NCI-H2107 (cell line): ENCODE measurements at places on chromosomes 2 and 18.

GRCh38 chr18:31658670-31659575 lies 25.5 kb downstream of the B4GALT6 start:
- no peak for DNase-seq

DNA sequence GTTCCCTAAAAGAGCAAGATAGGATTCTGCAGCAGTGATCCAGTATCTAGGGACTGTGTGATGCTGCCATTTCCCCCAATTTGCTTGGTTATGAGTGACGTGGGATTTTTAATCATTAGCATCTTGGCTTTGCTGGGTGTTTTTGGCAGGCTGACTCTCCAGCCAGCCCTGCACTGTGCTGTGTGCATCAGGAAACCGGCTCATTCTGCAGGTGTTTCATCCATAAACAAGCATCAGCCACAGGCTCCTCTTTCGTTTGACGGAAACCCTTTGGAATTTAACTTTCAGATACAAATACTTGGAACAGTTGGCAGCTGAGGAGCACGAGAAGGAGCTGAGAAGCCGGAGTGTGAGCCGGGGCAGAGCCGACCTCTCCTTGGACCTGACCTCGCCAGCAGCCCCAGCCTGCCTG lies 135.9 kb downstream of the TPGS2 start:
- no peak for DNase-seq

GRCh38 chr2:20972110-20972509 lies 71.8 kb downstream of the APOB start:
- DNase-seq, result no peak

GRCh38 chr2:112835061-112835501 lies 1.5 kb downstream of the IL1B start:
- DNase-seq, result no peak

GRCh38 chr2:38092196-38092902 lies 16.4 kb upstream of the CYP1B1 start:
- no peak for DNase-seq

DNA sequence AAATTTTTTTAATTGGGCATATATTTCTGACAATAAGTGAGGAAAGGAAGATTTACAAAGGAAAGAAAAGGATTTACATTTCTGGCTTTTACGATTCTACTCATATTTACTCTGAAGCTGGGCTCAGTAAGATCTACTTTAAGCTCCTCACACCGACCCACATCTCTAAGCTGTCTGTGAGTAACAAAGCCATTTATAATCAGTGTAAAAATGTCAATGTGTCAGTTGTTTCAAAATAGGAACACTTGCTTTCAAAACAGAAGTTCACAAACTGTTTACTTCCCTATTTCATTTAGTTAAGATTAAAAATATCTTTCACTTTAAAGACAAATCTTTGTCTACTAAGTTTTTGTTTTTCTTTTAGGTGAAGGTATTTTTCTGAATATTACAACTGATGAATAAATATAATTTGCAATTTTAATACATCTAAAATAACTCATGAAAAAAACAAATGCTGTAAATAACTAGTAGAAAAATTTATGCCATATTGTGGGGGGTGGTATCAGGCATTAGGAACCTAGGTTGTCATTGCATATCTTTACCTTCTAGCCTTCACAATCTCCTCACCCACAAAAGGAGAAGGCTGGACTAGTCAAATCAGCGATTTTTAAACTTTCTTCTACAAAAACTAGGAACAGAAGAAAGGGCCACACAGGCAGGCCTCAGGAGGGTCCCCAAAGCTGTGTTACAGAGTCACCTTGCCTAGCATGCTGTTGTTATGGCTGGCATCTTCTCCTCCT lies 64.5 kb downstream of the TMEM131 start:
- DNase-seq, result no peak

DNA sequence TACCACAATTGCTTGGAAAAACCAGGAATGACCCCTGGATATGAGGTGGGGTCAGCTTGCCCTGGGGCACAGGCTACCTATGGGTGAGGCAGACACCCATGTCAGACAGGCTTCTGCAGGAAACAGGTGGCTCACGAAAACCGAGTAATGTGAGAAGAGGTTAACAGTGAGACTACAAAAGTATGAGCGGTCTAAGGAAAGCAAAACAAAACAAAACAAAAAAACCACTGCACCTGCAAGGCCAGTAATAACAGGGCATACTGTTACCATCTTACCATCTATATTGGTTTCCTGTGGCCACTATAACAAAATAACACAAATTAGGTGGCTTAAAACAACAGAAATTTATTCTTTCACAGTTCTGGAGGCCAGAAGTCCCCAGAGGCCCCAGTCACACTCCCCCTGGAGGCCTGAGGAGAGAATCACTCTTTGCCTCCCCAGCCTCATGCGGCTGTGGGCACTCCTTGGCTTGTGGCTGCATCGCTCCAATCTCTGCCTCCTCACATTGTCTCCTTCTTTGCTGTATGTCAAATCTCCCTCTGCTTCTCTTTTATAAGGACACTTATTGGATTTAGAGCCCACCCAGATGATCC lies 86.6 kb upstream of the EPC2 start:
- DNase-seq, result no peak

- DNase-seq, result no peak
Observed at GRCh38 chr2:10028988-10029874, 14.1 kb upstream of the KLF11 start.

GRCh38 chr2:54114936-54115283 lies 505 bp upstream of the ACYP2 start:
- no peak for DNase-seq

DNA sequence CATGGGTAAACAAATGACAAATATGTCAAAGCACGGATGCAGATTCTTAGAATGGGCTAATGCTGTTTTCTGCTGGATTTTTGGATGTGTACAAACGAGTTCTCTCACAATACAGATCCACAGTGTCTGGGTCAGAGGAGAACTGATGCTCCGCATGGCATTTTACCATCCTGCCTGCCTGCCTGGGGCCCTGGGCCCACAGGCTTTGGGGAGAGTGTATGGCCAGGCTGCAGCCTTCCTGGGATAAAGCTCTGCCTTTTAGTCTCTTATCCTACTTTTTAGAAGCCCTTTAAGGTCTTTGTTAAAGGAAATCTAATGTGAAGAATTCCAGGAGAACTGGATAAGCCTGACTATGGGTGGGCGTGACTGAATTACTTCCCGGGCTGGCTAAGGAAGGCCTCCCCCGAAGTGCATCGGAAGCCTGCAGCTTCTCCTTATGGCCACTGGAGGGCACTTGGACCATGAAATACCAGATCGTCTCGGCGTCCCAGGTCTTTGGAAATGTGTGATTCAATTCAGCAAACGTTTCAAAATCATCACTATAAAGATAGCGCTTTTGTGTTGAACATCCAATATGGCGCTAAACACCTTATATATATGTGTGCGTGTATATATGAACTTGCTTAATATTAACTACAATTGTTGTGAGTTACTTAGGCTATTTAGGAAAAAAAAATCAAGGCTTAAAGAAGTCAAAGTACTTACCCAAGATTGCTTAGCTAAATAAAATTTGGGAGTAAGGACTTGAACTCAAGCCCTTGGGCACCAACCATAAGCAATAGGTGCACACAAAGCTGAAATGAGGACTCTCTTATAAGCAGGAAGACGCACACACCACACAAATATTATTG lies 15.2 kb upstream of the DNPEP start:
- DNase-seq, result no peak

DNA sequence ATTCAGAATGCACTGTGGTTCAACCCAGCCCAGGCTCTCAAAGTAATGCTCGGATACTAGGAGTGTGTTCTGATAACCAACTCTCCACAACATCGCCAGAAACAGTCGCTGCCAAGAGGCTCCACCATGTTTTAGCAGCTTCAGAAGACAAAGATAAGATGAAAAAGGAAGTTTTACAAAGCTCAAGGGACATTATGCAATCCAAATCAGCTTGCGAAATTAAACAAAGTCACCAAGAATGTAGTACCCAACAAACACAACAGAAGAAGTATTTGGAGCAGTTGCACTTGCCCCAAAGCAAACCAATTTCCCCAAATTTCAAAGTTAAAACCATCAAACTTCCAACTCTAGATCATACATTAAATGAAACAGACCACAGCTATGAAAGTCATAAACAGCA lies 360.9 kb downstream of the XIRP2 start:
- DNase-seq, result no peak

- DNase-seq, result no peak
Observed at GRCh38 chr2:189585226-189585756, 4.7 kb upstream of the SLC40A1 start.

DNA sequence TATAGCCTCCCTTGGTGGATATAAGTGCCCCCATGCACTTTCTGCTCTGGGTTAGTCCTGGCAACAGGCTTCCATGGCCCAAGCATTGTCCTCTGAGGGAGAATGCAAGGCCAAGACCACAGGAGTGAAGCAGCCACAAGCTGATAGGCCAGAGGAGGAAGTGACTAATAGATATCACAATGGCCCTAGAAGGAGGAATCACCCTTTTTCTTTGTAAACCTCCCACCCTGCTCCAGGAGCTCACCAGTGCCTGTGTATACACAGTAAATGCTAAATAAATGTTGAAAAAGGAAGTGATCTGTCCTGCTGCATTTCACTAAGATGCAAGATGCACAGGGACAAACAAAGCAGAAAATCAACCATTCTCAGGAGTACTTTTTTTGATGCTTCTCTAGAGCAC lies 49.7 kb upstream of the ABCA12 start:
- no peak for DNase-seq

DNA sequence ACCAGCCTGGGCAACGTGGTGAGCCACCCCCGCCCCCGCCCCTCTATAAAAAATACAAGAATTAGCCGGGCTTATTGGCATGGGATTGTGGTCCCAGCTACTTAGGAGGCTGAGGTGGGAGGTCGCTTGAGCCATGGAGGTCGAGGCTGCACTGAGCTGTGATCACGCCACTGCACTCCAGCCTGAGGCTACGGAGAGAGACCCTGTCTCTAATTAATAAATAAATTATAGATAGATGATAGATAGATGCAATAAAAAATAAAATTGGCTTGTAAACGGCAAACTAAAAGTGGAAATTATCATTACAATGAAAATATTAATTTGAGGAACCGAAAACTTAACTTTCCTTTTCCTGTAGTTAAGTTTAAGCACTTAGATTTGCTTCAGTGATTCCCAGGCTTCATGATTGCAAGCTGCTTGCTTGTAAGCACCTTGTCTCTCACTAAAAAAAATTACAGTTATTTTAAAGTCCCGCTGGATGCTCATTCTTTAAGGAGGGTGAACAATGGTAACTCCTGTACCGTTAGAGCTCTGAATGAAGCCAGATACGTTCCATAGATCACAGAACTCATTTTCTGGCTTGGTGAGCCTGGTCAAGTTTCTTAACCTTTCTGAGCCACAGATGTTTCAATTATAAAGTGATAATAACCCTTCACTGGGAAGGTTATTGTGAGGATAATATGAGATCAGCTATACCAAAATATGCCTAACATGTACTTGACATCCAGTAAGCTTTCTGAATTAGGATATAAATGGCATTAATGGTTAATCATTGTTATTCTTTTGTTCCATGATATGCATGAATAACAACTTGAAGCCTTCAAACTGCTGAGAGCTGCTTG lies 9.3 kb upstream of the NARS1 start:
- DNase-seq, result no peak

GRCh38 chr2:241009191-241009590 lies 10.8 kb downstream of the SNED1 start:
- DNase-seq, result no peak

GRCh38 chr2:191994749-191995148 lies 147.9 kb upstream of the CAVIN2 start:
- DNase-seq, result no peak

- DNase-seq, result peak; percentile 38
Observed at GRCh38 chr18:56382541-56382940, 255.9 kb downstream of the TXNL1 start.

GRCh38 chr18:57776767-57777166 lies 26.3 kb downstream of the ATP8B1 start:
- DNase-seq, result no peak

- DNase-seq, result no peak
Observed at GRCh38 chr2:132419941-132420340, 3.3 kb downstream of the GPR39 start.

DNA sequence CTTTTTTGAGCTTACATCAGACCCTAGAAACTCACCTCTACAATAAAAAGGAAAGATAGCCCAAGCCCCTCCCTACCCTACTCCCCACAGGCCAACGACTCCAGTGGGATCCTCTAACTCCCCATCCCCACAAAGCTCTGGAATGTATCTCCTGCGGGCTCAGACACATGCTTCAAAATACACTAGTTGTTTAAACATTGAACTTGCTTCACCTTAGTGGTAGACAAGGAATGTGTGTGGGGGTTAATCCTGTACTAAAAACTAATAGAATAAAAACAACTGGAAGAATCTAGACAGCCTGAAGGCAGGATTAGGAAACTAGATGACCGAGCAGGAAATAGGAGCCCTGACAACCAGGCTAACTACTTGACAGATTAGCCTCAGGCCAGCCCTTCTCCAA lies 211.5 kb downstream of the SUCLG1 start:
- no peak for DNase-seq

- DNase-seq, result no peak
Observed at GRCh38 chr2:31893094-31893493, 117.7 kb downstream of the MEMO1 start.

DNA sequence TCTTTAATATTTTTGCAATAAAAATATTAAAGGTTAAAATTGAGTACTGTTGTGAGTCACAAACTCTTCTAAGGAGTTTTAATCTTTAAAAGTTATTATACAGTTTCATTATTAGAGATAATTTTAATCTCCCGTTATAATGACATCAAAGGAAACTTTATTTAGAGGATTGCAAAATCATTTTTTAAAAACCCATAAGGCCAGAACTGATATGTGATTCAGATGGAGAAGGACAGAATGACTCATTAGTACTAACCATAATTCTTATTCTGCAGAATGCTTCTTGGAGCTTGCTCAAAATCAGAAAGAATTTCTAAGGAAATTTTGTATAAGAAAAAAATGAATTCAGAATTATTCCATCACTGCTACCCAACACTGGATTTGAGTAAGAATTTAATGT lies 12.5 kb upstream of the HNRNPLL start:
- no peak for DNase-seq
